ENCODE measurements at places on chromosomes 1 and 21. TPM values are rescaled to one million over a fixed set of nuclear protein-coding genes. Genes with fewer than 3 reads are reported as not detected.

- no peak overlapping the region for H3K27ac ChIP-seq
- no peak for DNase-seq
- H3K27me3 ChIP-seq: no peaks in the 10 kb centered on the region
Observed at GRCh38 chr1:80402625-80403024, 1396.1 kb upstream of the ADGRL4 start.

- no peak overlapping the region for H3K27ac ChIP-seq
- H3K27me3 ChIP-seq: no peaks in the 10 kb centered on the region
- H3K36me3 ChIP-seq: no peaks in the 10 kb centered on the region
- H3K4me3 ChIP-seq: no peak overlapping the region
Observed at GRCh38 chr1:68758666-68759209, 261.9 kb upstream of the DEPDC1 start.

Gene RBM34
- 164 TPM for total RNA-seq

- DNase-seq: no peak
- no peaks in the 10 kb centered on the region for H3K27me3 ChIP-seq
- no peak overlapping the region for H3K27ac ChIP-seq
- H3K36me3 ChIP-seq: no peaks in the 10 kb centered on the region
- H3K4me3 ChIP-seq: no peak overlapping the region
Observed at GRCh38 chr1:111249960-111250359, 22.4 kb downstream of the CHI3L2 start.

DNA sequence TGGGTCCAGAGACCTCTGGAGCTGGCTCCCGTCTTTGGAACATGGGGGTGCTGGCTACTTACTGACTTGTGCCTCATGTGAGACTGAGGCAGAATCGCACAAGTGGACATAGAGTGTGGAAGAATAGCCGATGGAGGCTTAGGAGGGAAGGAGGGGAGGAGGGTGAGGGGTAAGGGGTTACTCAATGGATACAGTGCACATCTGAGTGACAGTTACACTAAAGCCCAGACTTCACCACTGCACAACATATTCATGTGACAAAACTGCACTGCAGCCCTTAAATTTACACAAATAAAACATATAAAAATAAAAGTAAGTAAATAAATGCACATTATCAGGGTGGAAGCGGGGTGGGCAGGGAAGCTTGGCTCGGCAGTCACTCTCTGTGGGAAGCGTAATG is 197.7 kb upstream of the RAB4A start:
- H3K27me3 ChIP-seq: no peaks in the 10 kb centered on the region
- H3K36me3 ChIP-seq: no peaks in the 10 kb centered on the region
- H3K27ac ChIP-seq: no peak overlapping the region

All from naive thymus-derived CD8-positive, alpha-beta T cell (primary cell).